ENCODE measurements at places on chromosomes 3 and 15.
A peak's percentile ranks its signal among the peaks of the same experiment; 100 is the strongest.

DNA sequence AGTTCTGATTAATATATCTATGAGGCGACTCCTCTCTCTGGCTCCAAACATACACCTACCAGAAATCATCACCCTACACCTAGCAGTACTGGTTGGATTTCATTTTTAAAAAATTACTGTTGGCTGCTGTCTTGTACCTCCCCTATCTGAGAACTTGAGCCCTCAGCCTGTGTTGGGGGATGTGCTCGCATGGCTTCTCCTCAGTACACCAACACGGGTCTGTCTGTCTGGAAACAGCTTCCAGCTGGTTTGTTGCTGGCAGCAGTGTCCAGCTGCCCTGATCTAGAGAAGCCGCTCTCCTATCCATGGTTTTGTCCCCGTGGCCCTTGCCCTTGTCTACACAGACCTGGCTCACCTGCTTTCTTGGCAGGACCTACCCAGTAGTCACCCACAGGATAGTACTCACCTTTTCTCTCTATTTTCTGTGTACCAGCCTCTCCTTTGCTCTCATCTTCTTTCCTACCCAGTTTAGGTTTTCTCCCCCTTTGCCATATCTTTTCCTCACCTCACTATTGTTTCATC is 43.2 kb upstream of the NEDD4 start:
- DNase-seq, result no peak

- DNase-seq, result no peak
These were observed 64.9 kb upstream of the C15orf39 start for GRCh38 chr15:75136758-75137157.

DNA sequence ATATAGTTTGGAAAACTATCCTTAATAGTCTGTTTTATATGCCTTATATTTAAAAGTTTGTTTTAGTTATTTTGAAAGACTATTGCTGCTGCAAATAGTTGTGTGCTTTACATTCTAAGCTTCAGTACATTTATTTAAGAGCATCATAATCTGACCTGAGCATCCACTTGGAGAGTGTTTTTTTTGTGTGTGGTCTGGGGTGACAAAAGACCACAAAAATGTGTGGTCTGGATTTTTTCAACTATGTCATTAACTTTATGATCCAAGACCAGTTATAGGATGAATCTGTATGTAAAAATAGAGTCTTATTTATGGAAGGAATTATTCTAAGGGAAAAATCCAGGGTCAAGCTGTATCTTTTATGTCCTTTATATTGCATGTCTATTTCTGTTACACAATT is 77.4 kb downstream of the SLTM start:
- no peak for DNase-seq

GRCh38 chr3:71444028-71444860 is 139.3 kb downstream of the FOXP1 start:
- DNase-seq, result peak; percentile 71

DNA sequence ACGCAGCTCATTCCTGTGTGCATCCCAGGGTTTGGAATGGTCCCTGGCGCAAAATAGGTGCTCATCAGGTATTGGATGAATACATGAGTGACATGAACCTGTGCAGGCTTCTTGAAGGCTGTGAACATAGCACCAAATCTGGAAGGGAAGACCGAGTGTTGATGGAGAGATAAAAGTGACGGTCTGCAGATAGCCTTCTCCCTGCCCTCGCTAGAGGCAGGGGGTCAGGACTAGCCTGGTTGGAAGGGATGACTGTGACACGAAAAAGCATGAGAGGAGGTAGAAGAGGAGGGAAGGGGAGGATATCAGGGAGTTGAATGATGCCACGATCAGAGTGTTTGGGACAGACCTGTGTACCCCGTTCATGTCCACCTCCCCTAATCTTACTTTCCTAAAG is 267.1 kb downstream of the XXYLT1 start:
- DNase-seq, result no peak

DNA sequence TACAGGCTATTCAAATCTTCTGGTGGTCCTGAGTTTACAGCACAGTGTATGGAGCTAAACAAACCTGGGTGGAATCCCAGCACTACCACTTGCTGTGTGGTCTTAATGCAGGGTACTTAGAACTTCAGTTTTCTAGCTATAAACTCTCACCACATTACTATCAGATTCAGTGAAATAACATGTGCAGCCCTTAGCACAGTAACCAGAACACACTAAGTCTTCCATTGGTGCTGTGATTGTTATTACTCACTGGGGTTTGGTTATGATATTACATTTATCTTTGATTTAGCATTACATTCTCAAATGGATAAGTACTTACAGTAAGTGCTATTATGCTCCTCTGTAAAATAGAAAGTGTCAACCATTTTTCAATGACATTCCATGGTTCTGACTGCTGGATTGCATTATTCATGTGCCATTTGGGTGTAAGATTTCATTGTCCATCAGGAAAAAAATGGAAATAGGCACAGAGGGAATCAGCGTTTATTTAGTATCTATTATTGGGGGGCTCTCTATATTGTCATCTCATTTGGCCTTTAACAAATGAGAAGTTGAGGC is 81.9 kb downstream of the PDE8A start:
- no peak for DNase-seq

DNA sequence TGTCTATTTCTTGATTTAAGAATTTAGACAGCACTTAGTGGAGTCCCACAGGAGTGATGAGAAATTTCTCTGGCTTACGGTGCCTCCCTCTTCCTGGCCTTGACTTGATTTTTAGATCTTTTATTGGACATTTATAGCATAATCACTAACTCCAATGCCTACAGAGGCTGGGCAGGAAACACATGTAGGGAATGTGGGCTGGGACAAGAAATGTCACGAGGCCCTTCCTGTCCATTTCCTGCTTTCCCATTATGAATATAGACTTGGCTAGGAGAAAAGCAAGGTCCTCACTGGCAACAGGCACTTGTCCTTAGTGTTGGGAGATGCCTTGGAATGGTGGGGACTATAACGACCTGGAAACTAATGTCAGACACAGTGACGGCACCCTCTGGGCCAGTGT is 100.3 kb downstream of the MYLK start:
- DNase-seq, result no peak

GRCh38 chr15:56929933-56930332 is 11.5 kb downstream of the TCF12 start:
- DNase-seq, result no peak

DNA sequence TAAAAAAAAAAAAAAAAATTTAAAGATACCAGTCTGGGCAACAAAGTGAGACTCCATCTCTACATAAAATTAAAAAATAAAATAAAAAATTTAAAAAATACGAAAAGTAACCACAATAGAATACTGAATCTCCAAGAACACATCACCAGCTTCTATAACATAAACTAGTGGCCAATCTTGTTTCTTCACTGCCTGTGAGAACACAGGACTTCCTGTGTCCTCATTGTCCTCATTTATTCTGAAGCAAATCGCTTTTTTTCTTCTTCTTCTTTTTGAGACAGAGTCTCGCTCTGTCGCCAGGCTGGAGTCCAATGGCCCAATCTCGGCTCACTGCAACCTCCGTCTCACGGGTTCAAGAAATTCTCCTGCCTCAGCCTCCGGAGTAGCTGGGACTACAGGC is 28.6 kb upstream of the RAB7A start:
- no peak for DNase-seq

DNA sequence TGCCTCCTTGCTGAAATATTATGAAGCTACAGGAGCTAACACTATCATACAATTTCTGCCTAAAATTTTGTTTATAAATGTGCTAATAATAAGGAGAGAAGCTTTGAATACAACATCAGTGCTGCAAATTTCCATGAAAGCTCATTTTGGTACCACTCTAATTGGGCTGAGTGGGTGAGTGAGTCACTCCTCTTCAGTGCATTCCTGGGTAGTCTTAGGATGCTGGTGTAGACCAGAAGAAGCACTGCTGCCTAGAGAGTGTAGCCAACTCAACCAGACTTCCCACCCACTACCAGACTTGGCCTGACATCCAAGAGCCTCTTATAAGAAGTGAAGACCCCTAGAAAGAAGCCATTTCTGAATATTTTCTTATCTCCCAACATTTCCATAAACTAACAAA is 32.5 kb upstream of the CCDC54 start:
- DNase-seq, result no peak

- DNase-seq, result no peak
These were observed 298.8 kb upstream of the UMPS start for GRCh38 chr3:124431331-124431994.

- no peak for DNase-seq
These were observed 113.3 kb downstream of the TBC1D2B start for GRCh38 chr15:77964193-77964592.

DNA sequence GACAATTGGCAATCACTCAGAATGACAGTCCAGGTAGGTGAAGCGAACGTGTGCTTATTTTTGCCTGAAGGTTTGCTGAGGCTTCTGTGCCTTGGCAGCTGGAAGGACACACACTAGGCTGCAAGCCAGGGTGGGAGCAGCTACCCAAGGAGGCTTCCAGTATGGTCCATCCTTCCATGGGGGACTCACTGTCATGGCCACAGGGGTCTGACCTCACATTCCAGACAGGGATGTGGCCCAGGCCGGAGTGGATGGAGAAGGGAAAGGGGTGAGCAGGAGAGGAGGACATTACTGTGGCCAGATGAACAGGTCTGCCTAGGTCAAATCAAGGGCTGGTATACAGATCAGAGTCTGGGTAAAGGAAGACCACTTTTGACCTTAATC is 247.7 kb downstream of the ADAMTS17 start:
- no peak for DNase-seq

DNA sequence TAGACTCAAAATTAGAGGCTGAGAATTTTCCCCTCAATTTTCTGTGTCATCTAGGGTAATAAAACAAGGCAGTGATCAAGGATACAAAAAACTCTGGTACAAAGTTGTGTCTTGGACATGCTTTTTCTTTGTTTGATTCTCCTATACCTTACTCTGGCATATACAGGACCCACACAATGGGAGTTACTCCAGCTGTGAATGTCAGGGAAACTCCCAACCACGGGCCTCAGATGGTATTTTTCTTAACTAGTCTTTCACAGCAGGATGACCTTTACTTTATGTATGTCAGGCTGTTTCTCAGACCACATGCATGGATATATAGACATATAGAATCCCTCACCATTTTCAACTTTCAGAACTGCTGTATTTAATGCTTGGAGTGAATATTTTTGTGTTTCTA is 41.3 kb downstream of the FEZF2 start:
- DNase-seq, result no peak

- DNase-seq, result no peak
These were observed 200.2 kb upstream of the LINGO1 start for GRCh38 chr15:77832874-77833273.

DNA sequence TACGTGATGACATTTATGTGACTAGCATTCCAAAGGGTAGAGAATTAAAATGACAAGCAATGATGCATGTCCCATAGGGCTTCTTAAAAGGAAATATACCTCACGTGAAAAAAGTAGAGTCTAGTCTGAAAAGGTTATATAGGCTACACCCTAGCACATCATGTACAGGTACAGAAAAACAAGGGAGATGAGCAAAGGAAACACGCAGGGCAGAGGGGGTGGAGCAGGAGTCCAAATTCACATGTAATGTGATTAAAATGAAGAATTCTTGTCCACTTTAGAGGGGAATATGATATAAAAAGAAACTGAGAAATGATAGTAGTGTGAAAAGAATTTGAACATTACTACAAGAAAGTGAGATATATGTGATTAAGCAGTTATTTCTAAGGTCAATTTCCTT is 59.4 kb downstream of the HACD2 start:
- no peak for DNase-seq

- DNase-seq, result no peak
These were observed 133.5 kb downstream of the KCNMB2 start for GRCh38 chr3:178669758-178670157.

DNA sequence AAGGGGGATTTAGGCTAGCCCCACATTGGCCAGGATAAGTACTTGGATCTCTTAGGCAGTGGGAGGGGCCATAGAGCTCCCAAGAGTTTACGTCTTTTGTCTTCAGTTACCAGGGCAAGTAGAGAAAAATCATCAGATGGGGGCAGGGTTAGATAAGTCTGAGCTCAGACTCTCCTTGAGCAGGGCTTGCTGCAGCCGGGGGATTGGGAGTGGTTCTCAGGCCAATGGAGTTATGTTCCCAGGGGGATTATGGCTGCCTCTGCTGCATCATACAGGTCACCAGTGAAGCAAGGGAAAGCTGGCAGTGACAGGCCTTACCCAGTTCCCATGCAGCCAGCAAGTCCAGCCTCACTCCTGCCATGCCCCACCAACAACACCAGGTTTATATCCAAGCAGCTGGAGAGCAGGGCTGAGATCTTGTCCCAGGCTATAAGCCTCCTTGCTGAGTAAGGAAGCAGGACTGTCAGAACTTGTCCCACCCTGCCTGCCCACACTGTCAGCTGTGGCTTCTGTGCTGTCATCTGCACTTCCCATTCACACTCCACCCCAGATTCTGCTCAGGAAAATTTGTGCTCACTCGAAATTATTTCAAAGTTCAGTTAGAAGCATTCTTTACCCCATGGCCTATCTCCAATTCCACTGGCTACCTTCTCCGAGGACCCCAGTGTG is 215.3 kb downstream of the FAM43A start:
- no peak for DNase-seq

GRCh38 chr3:2236203-2236602 is 137.5 kb downstream of the CNTN4 start:
- no peak for DNase-seq

DNA sequence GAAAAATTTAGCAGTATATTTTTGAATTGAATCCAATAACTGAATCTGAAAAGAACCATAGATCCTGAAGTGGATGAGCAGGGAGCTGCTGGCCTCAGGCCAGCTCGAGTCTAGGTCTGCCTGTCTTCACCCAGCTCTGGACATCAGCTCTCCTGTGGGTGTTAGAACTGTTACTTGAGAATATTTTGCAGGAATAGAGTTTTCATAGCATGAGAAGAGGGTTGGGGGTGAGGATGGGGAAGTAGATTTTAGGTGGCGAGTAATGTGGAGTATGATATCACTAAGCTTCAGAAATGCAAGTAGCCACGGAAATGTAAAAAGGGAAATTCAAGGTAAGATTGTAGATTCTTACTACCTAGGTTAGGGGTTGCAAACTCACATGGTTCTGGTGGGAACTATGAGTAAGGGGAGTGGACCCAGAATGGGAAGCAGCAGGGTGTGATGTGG is 6.2 kb downstream of the RAB8B start:
- no peak for DNase-seq

DNA sequence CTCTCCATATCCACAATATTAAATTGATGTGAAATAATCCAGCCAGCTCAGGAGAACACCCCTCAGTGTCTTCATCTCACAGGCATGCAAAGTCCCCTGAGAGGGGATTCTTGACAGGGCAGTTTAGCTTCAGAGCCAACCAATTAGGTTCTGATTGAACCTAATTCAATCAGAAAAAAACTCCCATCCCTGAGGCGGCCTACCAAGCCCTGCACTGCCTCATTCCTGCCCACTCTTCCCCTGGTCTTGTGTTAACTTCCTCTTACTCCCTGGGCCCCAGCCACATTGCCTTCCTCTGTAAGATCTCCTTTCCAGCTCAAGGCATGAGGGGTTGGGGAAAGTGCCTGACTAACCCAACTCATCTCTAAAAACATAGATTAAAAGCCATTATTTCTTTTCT is 46.1 kb downstream of the FRMD4B start:
- DNase-seq, result no peak

All from effector memory CD4-positive, alpha-beta T cell (primary cell).